NCI-H2171 (cell line): ENCODE measurements at places on chromosomes 2 and 18.

GRCh38 chr2:199717587-199717907, 133.4 kb downstream of the FTCDNL1 start:
- no peak for DNase-seq

GRCh38 chr2:74671479-74671878, 17.4 kb downstream of the SEMA4F start:
- no peak for DNase-seq

GRCh38 chr2:241842067-241842415, 16.7 kb downstream of the PDCD1 start:
- no peak for DNase-seq

DNA sequence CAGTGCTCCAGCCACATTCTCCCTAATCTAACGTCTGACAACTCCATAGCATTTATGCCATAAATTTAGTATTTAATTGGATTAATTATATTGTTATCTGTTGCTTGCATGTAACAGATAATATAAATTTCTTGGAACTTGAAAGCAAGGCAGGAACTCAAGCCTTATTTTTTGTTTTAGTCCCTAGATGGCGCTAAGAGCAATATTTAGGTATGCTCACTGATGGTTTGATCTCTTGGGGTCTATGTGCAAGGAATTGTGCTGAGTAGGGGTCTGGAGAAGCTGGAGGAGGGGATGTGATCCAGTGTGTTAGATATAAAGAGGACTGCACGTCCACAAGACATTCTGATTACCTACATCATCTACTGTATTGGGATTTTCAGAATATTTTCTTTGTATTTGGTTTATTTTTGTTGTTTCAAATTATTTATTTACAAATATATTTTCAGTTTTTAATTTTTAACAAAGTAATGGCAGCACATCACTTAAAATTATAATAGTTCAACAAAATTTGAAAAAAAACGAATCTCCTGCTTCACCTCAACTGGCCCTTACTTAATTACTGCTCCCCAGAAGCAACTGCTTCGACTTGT, 32.8 kb downstream of the KATNAL2 start:
- no peak for DNase-seq

- no peak for DNase-seq
Measured at GRCh38 chr2:204503869-204504268, 41.4 kb upstream of the PARD3B start.
